ENCODE measurements at places on chromosomes 3 and 15. TPM values are rescaled to one million over a fixed set of nuclear protein-coding genes. Genes with fewer than 3 reads are reported as not detected.

TMCO5A gene
- total RNA-seq, result not detected

COL6A6 gene
- 0.23 TPM for total RNA-seq

SLC35G2 gene
- 10.1 TPM for total RNA-seq

STIMATE gene
- total RNA-seq, result 23.9 TPM

AGBL1 gene
- total RNA-seq, result not detected

GOLGA8G gene
- not detected for total RNA-seq

PCOLCE2 gene
- 192 TPM for total RNA-seq

TMEM158 gene
- total RNA-seq, result 17.7 TPM

MASP1 gene
- total RNA-seq, result 1.7 TPM

ZIC4 gene
- not detected for total RNA-seq

ACSBG1 gene
- total RNA-seq, result not detected

IMPG2 gene
- 0.33 TPM for total RNA-seq

SLC12A1 gene
- total RNA-seq, result not detected

CERS3 gene
- total RNA-seq, result not detected

PAK6 gene
- 0.13 TPM for total RNA-seq

RPP14 gene
- total RNA-seq, result 12.6 TPM

EIF5A2 gene
- 22.4 TPM for total RNA-seq

SMAD6 gene
- total RNA-seq, result 20.8 TPM

SYNPR gene
- not detected for total RNA-seq

HTR3E gene
- not detected for total RNA-seq

CD80 gene
- not detected for total RNA-seq

Measured in smooth muscle cell of the pulmonary artery (primary cell).